ENCODE measurements at places on chromosomes 2 and 18.

DNA sequence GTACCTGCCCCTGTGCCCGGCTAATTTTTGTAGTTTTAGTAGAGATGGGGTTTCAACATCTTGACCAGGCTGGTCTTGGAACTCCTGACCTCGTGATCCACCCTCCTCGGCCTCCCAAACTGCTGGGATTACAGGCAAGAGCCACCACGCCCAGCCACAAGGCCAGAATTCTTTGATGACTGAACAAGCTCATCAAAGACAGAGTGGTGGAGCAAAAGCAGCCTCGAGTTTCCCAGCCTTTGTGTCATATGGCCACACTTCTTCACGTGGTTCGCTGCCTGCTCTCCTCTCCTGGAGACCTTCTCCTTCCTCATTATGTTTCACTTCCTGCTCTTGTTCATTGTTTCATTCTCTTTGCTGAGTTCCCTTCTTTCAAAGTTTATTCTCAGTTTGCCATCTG, 9.9 kb upstream of the NPC1 start:
- no peak for DNase-seq

DNA sequence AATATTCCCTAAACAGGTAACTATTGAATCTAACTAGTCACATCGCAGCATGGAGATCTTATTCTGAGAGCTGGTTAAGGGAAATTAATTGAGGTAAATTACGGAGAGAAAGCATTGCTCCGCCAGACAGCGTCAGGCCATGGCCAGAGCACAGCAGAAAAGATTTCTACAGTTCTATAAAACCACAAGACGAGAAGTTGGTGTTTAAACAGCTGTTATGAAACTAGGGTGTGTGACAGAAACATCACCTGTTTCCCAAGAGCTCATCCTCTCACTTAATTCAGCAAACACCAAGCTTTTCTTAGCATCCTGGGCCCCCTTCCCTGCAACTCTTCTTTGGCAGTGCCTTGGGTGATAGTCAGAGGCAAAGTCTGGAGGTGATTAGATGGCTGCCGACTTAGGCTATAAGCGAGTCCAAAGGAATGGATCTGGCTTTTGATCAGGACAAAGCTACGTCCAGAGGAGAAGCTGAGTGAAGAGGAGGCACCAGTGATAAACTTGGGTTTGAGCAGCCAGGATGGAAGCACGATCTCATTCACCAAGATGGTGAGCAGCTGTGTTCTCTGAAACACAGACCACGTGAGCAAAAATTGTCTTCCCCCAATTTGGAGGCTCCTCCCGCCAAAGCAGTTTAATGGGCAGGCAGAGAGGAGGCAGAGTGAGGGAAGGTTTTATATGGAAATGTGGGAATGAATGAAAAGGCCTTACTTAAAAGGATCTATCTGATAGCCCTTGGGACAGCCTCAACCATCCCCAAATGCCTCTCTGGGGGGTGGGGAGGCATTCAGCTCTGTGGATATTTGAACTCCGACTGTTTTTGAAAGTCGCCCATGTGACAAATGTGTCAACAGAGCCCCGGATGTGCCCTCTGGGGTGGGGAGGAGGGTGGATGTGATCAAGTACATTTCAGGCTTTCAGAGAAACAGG, 57.8 kb downstream of the PKDCC start:
- no peak for DNase-seq

DNA sequence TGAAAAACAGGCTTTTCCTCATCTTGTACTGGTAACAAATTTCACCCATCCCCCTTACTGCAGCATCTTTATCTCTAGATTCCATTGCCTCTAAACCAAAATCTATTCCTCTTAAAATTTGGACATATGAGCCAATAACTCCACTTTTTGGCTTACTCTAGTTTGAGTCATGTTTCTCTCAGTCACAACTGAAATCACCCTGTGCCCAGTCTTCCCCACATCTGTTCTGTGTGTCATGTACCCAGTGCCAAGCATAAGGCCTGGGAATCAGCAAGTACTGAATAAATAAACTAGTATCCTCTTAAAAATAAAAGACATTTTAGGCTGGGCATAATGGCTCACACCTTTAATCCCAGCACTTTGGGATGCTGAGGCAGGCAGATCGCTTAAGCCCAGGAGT, 20.8 kb upstream of the CHN1 start:
- no peak for DNase-seq

DNA sequence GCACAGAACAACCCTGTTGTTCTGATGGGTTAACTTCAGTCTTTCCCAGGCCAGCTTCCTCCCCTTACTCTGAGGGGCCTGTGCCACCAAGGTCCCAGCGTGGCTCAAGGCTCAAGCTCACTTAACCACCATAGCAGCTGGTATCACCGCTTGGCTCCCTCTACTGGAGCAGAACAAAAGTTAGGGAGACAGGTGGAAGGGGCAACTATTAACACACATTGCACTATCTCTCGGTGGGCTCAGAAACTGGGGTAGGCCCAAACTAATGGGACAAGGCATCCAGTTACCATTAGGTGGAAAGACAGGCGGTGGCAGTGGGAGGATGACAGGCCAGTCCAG, 88.7 kb upstream of the ATL2 start:
- DNase-seq, result no peak

DNA sequence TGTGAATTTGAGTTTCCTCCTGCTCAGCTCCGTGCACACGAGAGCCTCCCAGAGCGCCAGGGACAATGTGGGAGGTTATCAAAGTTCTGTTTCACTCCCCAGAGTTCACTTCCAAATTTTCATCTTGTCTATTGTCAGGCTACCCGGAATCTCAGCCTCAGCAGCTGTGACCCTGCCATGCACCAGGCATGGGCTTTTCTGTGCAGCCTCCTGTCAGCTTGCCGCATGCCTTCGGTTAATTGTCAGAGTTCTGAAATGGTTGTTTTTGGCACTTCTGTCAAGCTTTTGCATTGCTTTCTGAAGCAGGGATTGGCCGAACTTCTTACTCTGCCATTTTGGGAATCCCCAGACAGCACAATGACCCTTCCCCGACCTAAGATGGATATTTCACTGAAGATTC, 60.4 kb downstream of the SH3YL1 start:
- DNase-seq, result no peak

GRCh38 chr2:64331114-64331645, 122.8 kb upstream of the LGALSL start:
- peak; percentile 68 for DNase-seq

DNA sequence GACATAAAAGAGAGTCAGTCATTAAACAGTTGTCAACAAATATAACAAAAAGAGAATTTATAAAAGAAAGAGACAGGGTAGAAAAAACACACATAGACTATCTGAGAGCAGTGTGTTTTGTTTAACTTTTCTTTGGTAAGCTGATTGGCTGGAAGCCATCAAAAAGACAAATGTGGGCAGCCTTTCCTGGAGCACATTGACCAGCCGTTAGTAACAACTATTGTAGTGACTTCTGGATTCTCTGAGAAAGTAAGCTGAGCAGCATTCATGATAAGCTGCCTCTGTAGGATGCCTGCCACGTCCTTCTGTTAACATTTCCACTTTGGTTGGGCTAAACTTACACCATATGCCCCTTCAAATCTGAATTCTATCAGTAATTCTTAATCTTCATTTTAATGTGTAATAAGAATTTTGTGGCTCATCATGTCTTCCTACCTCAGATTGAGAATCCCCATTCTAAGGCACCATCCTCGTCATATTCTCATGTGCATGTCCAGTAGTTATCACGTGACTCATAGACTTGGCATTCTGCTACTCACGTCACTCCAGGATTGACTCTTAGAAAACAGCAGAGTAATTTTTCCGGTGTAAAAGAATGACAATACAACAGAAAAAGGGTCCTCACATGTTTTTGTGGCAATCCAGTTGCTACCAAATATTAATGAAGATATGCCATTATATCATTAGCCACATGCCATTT, 43.4 kb upstream of the DNAJC10 start:
- no peak for DNase-seq

Measured in right kidney (tissue), 9 donors.